ENCODE measurements at places on chromosomes 2 and 18. TPM values are rescaled to one million over a fixed set of nuclear protein-coding genes. Genes with fewer than 3 reads are reported as not detected.

Gene TGFA
- not detected for total RNA-seq

Gene MRO
- total RNA-seq, result 0.82 TPM

Gene ADGRF3
- not detected for total RNA-seq

Gene CRYGC
- total RNA-seq, result not detected

Gene RAPH1
- 42.2 TPM for total RNA-seq

Gene DLGAP1
- total RNA-seq, result 0.12 TPM

Gene ESCO1
- 10.6 TPM for total RNA-seq

Gene SCN1A
- total RNA-seq, result not detected

Gene BOLL
- not detected for total RNA-seq

All from pericardium fibroblast (primary cell).